Fibroblast of lung (primary cell): ENCODE measurements at places on chromosomes 2 and 18.

- peaks cover 27% of the 10 kb centered on the region for H3K4me1 ChIP-seq
- no peak for DNase-seq
- H3K4me3 ChIP-seq, result no peak overlapping the region
- H3K36me3 ChIP-seq, result no peaks in the 10 kb centered on the region
- no peak overlapping the region for H3K27ac ChIP-seq
- H3K27me3 ChIP-seq, result no peaks in the 10 kb centered on the region
Measured at GRCh38 chr2:149739883-149740265, 152.3 kb upstream of the MMADHC start.

DNA sequence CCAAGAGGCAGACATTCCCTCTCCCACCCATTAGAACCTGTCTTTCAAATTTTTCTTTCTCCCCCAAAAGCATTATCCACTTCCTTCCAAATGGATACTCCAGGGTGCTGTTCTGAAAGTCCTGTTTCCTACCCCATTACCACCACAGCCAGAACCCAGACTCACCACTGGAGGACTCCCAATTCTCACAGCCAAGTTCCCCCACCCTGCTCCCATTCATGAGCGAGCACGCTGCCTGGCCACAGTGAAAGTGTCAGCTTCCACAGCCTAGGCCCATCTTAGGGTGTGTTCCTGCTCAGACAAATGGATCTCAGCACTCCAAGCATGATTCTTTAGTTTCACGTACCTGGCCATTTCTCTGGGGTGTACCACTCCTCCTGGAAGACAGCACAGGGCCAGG lies 3.8 kb upstream of the ANKRD53 start:
- no peak for DNase-seq
- no peak overlapping the region for H3K27ac ChIP-seq
- H3K4me1 ChIP-seq, result peaks cover 6% of the 10 kb centered on the region
- no peaks in the 10 kb centered on the region for H3K27me3 ChIP-seq
- no peak overlapping the region for H3K4me3 ChIP-seq

- H3K4me3 ChIP-seq, result no peak overlapping the region
- H3K27me3 ChIP-seq, result no peaks in the 10 kb centered on the region
- no peaks in the 10 kb centered on the region for H3K4me1 ChIP-seq
- H3K27ac ChIP-seq, result no peak overlapping the region
- peaks cover 13% of the 10 kb centered on the region for H3K36me3 ChIP-seq
- DNase-seq, result no peak
Measured at GRCh38 chr2:200422071-200422470, 87.8 kb downstream of the KCTD18 start.

DNA sequence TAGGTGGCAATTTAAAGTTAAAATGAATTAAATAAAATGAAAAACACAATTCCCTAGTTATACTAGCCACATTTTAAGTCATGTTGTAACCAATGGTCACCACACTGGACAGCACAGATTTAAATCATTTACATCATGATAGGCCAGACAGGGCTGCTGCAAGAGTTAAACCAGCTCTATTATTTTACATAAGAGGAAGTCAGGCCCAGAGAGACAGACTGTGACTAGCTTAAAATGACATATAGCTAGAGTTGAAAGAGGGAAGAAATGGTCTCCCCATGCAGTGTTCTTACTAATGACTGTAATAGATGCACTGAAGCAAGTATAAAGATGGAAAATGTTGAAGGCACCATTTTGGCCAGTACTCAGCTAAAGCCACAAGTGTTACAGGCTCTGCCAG lies 69.6 kb downstream of the SLC66A3 start:
- peaks cover 2% of the 10 kb centered on the region for H3K36me3 ChIP-seq
- no peak overlapping the region for H3K27ac ChIP-seq
- H3K4me3 ChIP-seq, result no peak overlapping the region
- H3K27me3 ChIP-seq, result no peaks in the 10 kb centered on the region
- no peaks in the 10 kb centered on the region for H3K4me1 ChIP-seq
- no peak for DNase-seq

DNA sequence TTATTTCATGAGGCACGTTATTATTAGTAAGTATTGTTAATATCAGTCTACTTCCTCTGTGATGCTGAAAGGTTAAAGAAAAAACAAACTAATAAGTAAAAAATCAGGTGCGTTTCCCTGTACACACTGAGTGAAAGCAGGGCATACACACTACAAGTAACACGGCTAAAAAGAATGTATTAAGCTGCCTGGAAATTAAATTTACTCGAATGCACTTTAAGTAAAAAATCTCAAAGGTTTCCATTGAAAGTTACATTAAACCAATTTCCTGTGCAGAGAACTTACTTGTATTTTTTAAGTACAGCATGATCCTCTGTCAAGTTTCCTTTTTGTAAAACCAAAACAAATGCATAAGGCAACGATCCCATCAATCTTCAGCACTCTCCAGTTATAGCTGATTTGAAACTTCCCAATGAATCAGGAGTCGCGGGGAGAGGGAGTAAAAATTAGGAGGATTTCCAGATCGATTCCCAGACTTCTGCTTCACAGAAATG lies 633 bp downstream of the BCL2 start:
- H3K27me3 ChIP-seq, result no peaks in the 10 kb centered on the region
- H3K27ac ChIP-seq, result no peak overlapping the region
- peak overlapping the region; percentile 80 for H3K4me3 ChIP-seq
- peaks cover 3% of the 10 kb centered on the region for H3K4me1 ChIP-seq

- H3K27me3 ChIP-seq, result no peaks in the 10 kb centered on the region
- no peaks in the 10 kb centered on the region for H3K4me1 ChIP-seq
- H3K27ac ChIP-seq, result no peak overlapping the region
- H3K4me3 ChIP-seq, result no peak overlapping the region
- no peaks in the 10 kb centered on the region for H3K36me3 ChIP-seq
Measured at GRCh38 chr2:113848758-113849415, 41.0 kb upstream of the ACTR3 start.

- no peaks in the 10 kb centered on the region for H3K4me1 ChIP-seq
- H3K27ac ChIP-seq, result no peak overlapping the region
- H3K27me3 ChIP-seq, result no peaks in the 10 kb centered on the region
- no peaks in the 10 kb centered on the region for H3K36me3 ChIP-seq
- H3K4me3 ChIP-seq, result no peak overlapping the region
Measured at GRCh38 chr2:84288293-84288692, 170.8 kb downstream of the SUCLG1 start.

DNA sequence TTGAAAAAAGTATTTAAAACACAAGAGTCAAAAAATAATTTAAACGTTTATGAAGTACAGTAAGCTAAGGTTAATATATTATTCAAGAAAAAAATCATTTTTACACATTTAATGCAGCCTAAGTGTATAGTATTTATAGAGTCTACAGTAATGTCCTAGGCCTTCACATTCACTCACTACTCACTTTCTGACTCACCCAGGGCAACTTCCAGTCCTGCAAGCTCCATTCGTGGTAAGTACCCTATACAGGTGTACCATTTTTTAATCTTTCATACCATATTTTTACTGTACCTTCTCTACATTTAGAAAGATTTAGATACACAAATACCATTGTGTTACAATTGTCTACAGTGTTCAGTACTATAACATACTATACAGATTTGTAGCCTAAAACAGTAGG lies 20.9 kb upstream of the RPRD1A start:
- no peaks in the 10 kb centered on the region for H3K27me3 ChIP-seq
- H3K4me1 ChIP-seq, result no peaks in the 10 kb centered on the region
- no peak overlapping the region for H3K27ac ChIP-seq
- no peaks in the 10 kb centered on the region for H3K36me3 ChIP-seq

- no peak overlapping the region for H3K27ac ChIP-seq
- H3K27me3 ChIP-seq, result no peaks in the 10 kb centered on the region
- no peak for DNase-seq
- H3K36me3 ChIP-seq, result no peaks in the 10 kb centered on the region
Measured at GRCh38 chr18:6951336-6952090, 166.1 kb downstream of the LAMA1 start.

DNA sequence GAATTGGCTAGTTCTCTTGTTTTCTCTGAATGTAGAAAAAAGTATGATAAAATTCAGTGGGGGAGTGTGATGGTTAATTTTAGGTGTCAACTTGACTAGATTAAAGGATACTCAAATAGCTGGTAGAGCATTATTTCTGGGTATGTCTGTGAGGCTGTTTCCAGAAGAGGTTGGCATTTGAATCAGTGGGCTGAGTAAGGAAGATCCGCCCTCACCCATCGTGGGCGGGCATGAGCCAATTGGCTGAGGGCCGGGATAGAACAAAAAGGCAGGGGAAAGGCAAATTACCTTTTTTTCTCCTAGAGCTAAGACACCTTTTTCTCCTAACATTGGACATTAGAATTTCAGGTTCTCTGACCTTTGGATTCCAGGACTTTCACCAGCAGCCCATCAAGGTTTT lies 667.6 kb upstream of the SLC8A1 start:
- no peak for DNase-seq
- no peak overlapping the region for H3K4me3 ChIP-seq
- H3K4me1 ChIP-seq, result no peaks in the 10 kb centered on the region
- no peak overlapping the region for H3K27ac ChIP-seq

GRCh38 chr18:3851159-3851558 lies 401.2 kb downstream of the TGIF1 start:
- no peak overlapping the region for H3K27ac ChIP-seq
- no peaks in the 10 kb centered on the region for H3K4me1 ChIP-seq

- no peaks in the 10 kb centered on the region for H3K4me1 ChIP-seq
- H3K27ac ChIP-seq, result no peak overlapping the region
- H3K27me3 ChIP-seq, result no peaks in the 10 kb centered on the region
- DNase-seq, result no peak
Measured at GRCh38 chr2:122764014-122764413, 1008.6 kb downstream of the TSN start.

GRCh38 chr2:7132753-7133152 lies 215.5 kb downstream of the RNF144A start:
- H3K4me1 ChIP-seq, result no peaks in the 10 kb centered on the region
- no peak overlapping the region for H3K27ac ChIP-seq
- H3K27me3 ChIP-seq, result no peaks in the 10 kb centered on the region
- no peaks in the 10 kb centered on the region for H3K36me3 ChIP-seq

DNA sequence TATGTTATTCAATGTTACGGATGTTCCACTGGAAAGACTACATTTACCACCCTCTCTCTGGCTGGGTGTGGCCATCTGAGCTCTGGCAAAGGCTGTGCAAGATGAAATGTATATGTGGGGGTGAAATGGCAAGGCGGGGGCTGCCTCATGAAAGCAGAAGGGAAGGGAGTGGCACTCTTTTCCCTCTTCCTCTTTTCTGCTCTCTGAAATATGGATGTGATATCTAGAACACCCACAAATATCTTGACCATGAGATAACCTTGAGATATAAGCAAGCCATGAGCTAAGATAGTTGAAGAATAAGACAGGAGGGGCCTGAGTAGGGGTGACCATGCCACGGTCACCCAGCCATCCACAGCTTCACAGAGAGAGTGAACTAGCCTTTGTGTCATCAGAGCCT lies 367.8 kb upstream of the ID2 start:
- H3K27ac ChIP-seq, result no peak overlapping the region
- H3K4me3 ChIP-seq, result no peak overlapping the region
- no peaks in the 10 kb centered on the region for H3K4me1 ChIP-seq
- H3K27me3 ChIP-seq, result no peaks in the 10 kb centered on the region

DNA sequence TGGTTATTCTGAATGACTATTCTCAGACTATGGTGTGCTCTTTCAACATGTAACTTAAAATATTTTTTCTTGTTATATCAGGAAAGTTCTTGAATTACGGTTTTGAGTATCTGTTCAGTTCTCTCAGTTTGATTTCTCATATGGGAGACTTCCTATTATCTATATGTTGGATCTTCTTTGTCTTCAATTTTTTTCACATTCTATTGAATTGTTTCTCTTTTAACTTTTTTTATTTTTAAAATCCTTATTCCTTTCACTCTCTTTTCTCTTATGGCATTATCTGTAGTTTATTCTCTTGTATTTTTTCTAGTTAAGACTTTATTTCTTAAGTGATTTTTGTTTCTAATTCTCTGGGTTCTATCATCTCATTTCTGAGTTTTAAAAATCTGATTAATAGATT lies 252.8 kb upstream of the STON1 start:
- no peak for DNase-seq
- H3K4me3 ChIP-seq, result no peak overlapping the region
- H3K27me3 ChIP-seq, result no peaks in the 10 kb centered on the region
- no peaks in the 10 kb centered on the region for H3K36me3 ChIP-seq
- no peaks in the 10 kb centered on the region for H3K4me1 ChIP-seq

DNA sequence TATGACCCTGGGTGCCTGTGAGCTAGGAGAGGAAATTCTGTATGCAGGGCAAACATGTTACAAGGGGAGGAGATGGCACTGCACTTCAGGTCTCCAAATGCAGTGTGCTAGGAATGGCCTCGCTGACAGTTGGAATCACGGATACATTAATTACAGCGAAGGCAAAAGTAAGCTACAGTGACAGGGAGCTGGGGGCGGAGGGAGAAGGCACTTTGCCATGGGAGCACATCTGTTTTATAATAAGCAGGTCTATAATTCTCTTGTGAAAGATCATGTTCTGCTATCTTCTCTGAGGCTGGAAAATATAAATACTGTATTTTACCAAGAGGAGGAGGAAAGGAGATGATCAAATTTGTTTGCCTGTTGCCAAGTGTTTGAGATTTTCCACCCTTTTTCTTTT lies 56.3 kb upstream of the FZD5 start:
- no peak for DNase-seq
- H3K36me3 ChIP-seq, result no peaks in the 10 kb centered on the region
- no peaks in the 10 kb centered on the region for H3K4me1 ChIP-seq
- H3K4me3 ChIP-seq, result no peak overlapping the region

GRCh38 chr2:145413261-145414030 lies 893.5 kb upstream of the ZEB2 start:
- DNase-seq, result no peak
- no peak overlapping the region for H3K4me3 ChIP-seq
- H3K4me1 ChIP-seq, result no peaks in the 10 kb centered on the region

- H3K36me3 ChIP-seq, result no peaks in the 10 kb centered on the region
- no peak overlapping the region for H3K4me3 ChIP-seq
Measured at GRCh38 chr2:139394801-139395200, 614.6 kb upstream of the NXPH2 start.

GRCh38 chr2:52423655-52424054 lies 1343.9 kb upstream of the CHAC2 start:
- H3K27me3 ChIP-seq, result no peaks in the 10 kb centered on the region
- no peak overlapping the region for H3K27ac ChIP-seq
- no peak for DNase-seq
- H3K4me1 ChIP-seq, result no peaks in the 10 kb centered on the region
- no peak overlapping the region for H3K4me3 ChIP-seq
- no peaks in the 10 kb centered on the region for H3K36me3 ChIP-seq

GRCh38 chr2:161681046-161681445 lies 56.8 kb downstream of the SLC4A10 start:
- DNase-seq, result peak; percentile 81
- no peak overlapping the region for H3K27ac ChIP-seq
- no peaks in the 10 kb centered on the region for H3K36me3 ChIP-seq
- H3K4me3 ChIP-seq, result no peak overlapping the region

GRCh38 chr2:97741686-97742085 lies 28.3 kb downstream of the ZAP70 start:
- H3K4me3 ChIP-seq, result no peak overlapping the region
- no peaks in the 10 kb centered on the region for H3K27me3 ChIP-seq
- no peak overlapping the region for H3K27ac ChIP-seq
- no peaks in the 10 kb centered on the region for H3K4me1 ChIP-seq
- no peaks in the 10 kb centered on the region for H3K36me3 ChIP-seq
- no peak for DNase-seq
